Right ventricle myocardium inferior (tissue), 1 donor: ENCODE measurements at places on chromosomes 7 and 10. TPM values are rescaled to one million over a fixed set of nuclear protein-coding genes. Genes with fewer than 3 reads are reported as not detected.

ZNF736 gene
- 3.4 TPM for total RNA-seq

- DNase-seq = peak; percentile 11
These were observed 13.5 kb downstream of the FOXL3 start for GRCh38 chr7:303425-303824.

- DNase-seq = no peak
These were observed 4.6 kb downstream of the GTPBP4 start for GRCh38 chr10:992871-993270.

GRCh38 chr10:25076506-25077177 is 60.2 kb downstream of the THNSL1 start:
- no peak for DNase-seq

- DNase-seq = no peak
These were observed 173.4 kb upstream of the NRP1 start for GRCh38 chr10:33507662-33508425.

GRCh38 chr10:128998101-128998805 is 468.8 kb upstream of the MGMT start:
- DNase-seq = no peak

GRCh38 chr7:52959336-52959735 is 76.1 kb upstream of the POM121L12 start:
- no peak for DNase-seq
